Upper lobe of left lung (tissue), 6 donors: ENCODE measurements at places on chromosomes 1 and 21. TPM values are rescaled to one million over a fixed set of nuclear protein-coding genes. Genes with fewer than 3 reads are reported as not detected.
A peak's percentile ranks its signal among the peaks of the same experiment; 100 is the strongest.

GRCh38 chr1:240739754-240740153 is 127.8 kb upstream of the GREM2 start:
- no peak for DNase-seq

The CD48 gene
- 32.1 TPM for total RNA-seq

The AGT gene
- total RNA-seq: 1.2 TPM

- DNase-seq: no peak
These were observed 40.5 kb upstream of the RALGPS2 start for GRCh38 chr1:178684542-178685000.

DNA sequence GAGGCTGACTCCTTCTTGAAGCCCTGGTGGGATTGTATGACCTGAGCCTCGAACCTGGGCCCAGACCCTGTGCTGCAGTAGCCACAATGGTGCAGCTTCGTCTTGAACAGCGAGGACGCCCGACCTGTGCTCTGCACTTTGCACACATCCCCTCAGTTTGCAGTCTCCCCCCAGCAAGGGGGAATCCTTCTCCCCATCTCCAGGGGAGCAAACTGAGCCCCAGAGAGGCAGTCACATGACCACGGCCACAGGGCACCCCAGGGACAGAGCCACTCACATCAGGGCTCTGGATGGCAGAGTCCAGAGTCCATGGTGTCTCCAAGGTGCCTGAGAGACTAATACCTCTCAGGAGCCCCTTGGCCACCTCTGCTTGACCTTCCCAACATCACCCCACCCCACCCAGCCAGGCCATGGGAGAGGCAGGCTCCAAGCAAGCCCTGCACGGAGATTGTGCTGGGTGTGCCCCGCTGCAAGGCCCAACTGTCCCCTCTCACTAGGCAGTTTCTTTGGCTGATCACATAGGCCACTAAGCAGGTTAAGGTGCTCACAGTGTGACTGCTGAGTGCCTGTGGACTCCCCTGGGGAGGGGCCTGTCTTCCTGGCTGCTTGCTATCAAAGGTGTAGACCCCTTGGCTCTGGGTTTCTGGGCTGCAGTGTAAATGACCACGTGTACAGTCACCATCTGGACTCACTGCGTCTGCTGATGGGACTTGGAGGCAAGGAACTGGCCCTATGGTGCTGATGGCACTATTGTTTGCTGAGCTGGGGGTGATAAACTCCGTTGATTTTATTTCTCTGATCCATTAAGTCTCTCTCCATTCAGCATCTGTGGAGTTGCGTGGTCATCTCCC is 398.1 kb downstream of the MATN1 start:
- no peak for DNase-seq

GRCh38 chr21:45467221-45467779 is 62.3 kb downstream of the COL18A1 start:
- DNase-seq: no peak

The URB1 gene
- 19.9 TPM for total RNA-seq

The MAB21L3 gene
- 0.51 TPM for total RNA-seq

GRCh38 chr1:222390181-222390580 is 157.7 kb downstream of the HHIPL2 start:
- DNase-seq: no peak

The TCHHL1 gene
- total RNA-seq: not detected

- DNase-seq: no peak
These were observed 12.7 kb downstream of the INSL5 start for GRCh38 chr1:66788231-66788939.

DNA sequence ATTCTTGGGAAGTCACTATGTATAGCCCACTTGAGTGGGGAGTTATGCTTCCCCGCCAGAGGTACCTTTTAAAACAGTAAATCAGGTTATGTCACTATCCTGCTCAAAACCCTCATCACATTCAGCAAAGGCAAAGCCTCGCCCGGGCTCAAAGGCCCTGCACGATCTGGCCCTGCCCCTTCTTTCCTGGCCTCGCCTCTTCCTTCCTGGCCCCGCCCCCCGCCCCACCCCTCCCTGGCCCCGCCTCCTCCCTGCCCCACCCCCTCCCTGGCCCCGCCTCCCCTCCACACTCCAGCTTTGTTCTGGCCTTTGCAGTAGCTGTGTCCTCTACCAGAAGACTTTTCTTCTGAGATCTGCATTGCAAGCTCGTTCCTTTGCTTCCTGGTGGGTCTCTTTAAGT is 6.6 kb downstream of the LDLRAD2 start:
- peak; percentile 56 for DNase-seq

DNA sequence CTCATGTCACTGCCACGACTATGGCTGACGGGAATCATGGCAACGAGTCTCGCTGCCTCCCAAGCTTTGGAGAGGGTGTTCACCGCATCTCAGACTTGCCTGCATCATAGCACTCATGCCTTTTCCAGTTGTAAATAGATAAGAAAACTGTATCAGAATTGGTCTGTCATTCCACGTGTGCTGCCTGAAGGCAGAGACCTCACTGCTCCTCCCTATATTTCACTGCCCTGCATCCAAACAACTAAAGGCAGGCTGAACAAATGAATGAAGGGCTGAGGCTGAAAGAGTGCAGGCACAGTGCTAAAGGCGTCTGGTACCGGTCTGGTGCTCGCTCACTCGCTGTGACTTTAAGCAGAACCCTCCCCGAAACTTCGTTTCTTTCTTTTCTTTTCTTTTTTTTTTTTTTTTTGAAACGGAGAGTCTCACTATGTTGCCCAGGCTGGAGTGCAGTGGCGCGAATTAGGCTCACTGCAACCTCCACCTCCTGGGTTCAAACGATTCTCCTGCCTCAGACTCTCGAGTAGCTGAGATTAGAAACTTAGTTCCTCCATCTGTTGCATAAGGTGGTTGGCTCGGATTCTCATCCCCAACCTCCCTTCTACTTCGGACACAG is 542 bp downstream of the EIF2B3 start:
- DNase-seq: no peak

The AKR7A3 gene
- total RNA-seq: 9.4 TPM

DNA sequence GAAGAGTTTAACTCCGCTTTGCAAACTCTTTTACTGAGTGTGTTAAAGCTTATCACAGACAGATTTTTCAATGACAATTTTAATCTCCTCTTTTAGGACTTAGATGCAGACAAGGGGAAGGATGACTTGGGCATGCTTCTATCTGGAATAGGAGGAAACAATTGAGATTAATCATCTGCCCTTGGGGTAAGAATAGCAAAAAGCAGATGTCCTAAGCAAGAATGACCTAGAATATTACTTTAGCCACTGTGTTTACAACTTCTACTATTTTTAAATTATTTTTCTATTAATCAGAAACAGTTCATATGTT is 569.0 kb upstream of the ADGRL2 start:
- DNase-seq: no peak

The TBX19 gene
- total RNA-seq: 6.3 TPM

DNA sequence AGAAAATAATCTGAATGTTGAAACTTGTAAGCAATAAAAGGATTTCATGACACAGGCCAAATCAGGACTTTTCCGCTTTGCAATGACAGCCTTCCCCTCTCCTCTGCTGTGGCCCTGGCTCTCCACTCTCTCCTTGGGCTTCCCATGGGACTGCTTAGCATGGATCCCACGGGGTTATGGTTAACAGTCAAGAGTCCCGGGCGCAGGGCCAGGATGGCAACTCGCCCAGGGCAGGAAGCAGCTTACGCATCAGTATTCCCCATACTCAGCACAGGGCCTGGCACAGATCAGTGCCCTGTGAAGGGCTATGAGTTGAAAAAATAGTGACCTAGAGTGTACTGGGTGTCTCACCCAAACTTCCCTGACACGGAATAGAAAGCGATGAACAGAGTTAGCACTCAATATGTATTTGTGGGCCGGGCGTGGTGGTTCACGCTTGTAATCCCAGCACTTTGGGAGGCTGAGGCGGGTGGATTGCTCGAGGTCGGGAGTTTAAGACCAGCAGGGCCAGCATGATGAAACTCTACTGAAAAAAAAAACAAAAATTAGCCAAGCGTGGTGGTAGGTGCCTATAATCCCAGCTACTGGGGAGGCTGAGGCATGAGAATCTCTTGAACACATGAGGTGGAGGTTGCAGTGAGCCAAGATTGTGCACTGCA is 29.1 kb upstream of the GRHL3 start:
- peak; percentile 94 for DNase-seq

DNA sequence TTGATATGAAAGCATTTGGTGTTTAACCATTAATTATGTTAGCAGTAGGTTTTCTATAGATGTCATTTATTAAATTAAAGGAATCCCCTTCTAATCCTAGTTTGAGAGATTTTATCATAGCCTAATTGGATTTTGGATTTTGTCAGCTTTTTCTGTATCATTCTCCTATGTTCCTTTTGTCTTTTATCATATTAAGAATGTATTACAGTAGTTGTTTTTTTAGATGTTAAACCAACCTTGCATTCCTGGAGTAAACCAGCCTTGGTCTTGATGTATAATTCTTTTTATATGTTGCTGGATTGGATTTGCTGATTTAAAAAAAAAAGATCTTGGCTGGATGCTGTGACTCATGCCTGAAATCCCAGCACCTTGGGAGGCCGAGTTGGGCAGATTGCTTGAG is 5.6 kb downstream of the SETDB1 start:
- DNase-seq: no peak

The ZMPSTE24 gene
- 40.4 TPM for total RNA-seq

GRCh38 chr1:182368358-182368757 is 23.2 kb downstream of the GLUL start:
- DNase-seq: no peak

- no peak for DNase-seq
These were observed 227.8 kb downstream of the DNM3 start for GRCh38 chr1:172069051-172069450.

The PLXNA2 gene
- total RNA-seq: 101 TPM

DNA sequence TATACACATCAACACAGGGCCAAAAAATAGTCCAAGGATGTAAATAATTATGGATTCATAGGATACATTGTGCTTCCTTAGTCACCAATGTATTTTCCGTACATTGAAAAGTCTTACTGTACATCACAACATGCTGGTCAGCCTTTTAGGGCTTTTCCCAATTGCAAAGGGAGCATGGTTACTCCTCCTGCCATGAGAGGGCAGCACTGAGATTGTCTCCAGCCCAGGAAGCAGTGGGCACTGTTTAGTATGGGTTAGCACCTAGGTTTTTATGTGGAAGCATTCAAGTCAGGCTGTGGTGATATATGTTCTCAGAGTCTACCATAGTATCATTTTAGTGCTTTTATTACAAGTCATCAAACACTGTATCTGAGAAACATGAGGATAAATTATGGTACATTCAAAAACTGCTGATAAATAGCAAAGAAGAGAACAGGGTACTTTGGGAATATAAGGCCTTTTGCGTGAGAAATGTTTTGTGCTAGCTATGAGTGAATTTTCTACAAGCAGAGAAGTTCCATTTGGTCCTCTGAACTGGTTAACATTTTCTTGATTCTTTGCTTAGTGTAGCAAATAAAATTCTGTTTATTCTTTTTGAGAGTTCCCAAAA is 34.0 kb downstream of the ST6GALNAC5 start:
- no peak for DNase-seq

The FMO5 gene
- total RNA-seq: 154 TPM

DNA sequence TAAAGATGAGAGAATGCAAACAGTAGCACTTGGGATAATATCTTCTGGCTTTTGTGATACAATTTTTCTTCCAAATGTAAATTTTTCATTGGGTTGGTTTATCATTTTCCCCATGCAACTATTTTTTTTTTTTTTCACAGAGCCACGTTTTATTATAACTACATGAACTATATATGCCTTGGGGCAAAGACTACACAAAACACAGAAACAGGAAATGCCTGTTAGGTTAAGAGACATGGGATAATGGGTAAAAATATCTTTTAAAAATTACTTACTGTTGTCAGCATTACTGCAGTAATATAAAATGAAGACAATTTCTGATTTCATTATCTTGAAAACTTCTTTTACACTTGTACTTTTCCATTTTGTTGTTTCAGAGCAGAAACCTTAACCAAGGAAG is 74.6 kb downstream of the DISP1 start:
- DNase-seq: no peak

DNA sequence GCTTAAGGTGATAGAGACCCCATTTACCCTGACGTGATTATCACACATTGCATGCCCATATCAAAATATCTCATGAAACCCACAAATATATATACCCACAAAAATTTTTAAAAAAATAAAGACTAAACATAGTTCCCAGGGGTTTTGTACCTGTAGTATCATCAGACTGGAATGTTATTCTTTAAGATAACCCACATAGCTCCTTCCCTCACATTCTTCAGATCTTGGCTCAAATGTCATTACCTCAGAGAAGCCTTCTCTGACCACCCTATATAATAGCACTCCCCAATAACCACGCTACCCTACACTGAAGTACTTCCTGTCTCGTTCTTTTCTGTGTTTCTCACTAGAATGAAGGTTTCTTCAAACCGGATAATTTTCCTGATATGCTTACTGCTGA is 138.3 kb upstream of the SNX7 start:
- DNase-seq: no peak

The PPT1 gene
- total RNA-seq: 163 TPM

DNA sequence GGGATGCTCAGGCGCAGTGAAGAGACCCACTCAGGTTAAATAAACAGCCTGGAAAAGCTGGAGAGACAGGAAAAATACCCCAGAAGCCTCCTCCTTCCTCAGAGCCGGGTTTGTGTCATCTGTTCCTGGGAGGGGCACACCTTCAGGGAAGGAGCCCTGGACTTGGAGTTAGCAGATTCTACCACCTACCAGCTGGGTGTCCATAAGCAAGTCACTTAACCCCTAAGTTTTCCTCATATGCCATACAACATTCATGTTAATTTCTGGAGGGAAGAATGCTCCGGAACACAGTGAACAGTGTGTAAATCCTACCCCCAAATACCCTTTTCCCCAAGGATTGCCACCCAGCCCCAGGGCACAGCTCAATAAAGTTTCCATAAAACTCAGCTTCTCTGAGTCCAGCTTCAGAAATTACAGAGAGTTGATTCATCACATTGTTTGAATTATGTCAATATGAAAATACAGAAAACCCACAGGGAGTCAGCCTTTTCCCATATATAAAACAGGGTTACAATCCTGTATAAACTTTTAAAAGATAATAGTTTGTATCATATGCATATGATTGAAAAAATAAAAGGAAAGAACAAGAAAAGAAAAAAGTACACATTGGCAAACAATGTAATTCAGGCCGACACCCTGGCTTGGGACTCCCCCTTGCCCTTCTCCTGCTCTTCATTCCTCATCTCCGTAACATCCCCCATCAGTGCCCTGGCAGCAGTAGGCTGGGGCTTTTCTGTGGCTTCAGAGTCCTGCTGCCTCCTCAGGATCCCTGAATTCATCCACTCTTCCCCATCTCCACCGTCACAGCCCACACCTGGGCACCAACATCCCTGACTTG is 291.8 kb upstream of the USP24 start:
- DNase-seq: no peak

- DNase-seq: no peak
These were observed 53.2 kb downstream of the SPSB1 start for GRCh38 chr1:9345922-9346321.

DNA sequence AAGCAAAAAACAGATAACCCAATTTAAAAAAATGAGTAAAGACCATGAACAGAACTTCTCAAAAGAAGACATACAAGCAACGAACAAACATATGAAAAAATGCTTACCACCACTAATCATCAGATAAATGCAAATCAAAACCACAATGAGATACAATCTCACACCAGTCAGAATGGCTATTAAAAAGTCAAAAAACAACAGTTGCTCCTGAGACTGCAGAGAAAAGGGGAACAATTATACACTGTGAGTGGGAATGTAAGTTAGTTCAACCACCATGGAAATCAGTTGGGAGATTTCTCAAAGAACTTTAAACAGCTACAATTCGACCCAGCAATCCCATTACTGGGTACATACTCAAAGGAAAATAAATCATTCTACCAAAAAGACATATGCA is 131.6 kb downstream of the PTGER3 start:
- DNase-seq: no peak

GRCh38 chr1:223825767-223826748 is 19.7 kb downstream of the TP53BP2 start:
- DNase-seq: no peak

The HMGN1 gene
- 90.1 TPM for total RNA-seq

The C1QTNF12 gene
- total RNA-seq: 3.1 TPM

The HNRNPU gene
- 442 TPM for total RNA-seq

The TMEM82 gene
- total RNA-seq: not detected
